ENCODE measurements at places on chromosomes 7 and 10.

DNA sequence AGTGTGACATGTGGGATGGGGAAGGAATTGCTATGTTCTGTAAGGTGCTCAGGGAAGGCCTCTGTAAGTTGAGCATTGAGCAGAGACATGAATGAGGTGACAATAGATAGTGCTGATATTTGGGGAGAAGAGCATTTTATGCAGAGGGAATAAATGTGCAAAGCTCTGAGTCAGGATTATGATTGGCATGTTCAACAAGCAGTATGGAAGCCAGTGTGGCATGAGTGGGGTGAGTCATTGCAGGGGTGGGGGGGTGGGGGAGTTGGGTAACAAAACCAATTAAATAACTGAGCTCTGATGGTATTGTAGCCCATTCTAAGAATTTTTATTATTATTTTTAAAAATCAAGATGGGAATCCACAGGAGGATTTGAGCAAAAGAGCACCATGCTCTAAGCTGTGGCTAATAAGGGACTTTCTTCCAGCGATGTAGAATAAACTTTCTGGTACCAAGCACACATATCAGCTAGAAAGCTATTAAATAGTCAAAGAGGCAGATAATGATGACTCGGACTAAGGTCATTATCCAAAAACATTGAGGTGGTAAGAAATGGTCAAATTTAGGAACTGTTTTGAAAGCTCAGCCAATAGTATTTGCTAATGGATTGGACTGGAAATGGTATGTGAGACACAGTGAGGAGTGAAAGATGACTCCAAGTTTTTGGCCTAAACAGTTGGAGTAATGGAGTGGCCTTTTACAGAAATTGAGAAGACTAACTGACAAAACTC, 96.4 kb downstream of the PRKG1 start:
- no peak for DNase-seq

DNA sequence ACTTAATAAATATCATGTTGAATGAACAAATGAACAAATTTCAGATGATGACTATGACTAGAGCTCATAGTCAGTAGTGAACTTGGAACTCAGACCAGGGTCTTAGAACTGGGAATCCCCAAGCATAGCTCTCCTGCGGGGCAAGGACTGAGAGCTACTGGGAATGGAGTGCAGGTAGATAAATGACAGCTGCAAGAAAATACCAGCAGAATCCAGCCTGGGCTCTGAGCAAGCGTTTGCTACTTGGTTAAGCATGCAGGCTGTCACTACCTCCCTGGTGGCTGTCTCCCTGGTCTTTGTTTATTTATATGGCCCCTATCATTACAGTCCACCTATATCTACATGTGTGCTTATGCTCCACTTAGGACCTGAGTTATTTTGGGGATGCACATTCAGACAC, 208.4 kb downstream of the POU6F2 start:
- no peak for DNase-seq

DNA sequence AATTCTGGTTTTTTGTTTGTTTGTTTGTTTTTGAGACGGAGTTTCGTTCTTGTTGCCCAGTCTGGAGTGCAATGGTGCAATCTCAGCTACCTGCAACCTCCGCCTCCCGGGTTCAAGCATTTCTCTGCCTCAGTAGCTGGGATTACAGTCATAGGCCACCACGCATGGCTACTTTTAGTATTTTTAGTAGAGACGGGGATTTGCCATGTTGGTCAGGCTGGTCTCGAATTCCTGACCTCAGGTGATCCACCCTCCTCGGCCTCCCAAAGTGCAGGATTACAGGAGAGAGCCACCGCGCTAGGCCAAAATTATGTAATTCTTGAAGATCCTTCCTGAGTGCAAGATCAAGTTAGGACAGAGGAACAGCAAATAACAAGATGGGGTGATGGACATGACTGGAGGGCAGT, 719 bp downstream of the ZNF33B start:
- DNase-seq: no peak

- DNase-seq: no peak
Observed at GRCh38 chr10:23630376-23630775, 191.5 kb downstream of the OTUD1 start.

DNA sequence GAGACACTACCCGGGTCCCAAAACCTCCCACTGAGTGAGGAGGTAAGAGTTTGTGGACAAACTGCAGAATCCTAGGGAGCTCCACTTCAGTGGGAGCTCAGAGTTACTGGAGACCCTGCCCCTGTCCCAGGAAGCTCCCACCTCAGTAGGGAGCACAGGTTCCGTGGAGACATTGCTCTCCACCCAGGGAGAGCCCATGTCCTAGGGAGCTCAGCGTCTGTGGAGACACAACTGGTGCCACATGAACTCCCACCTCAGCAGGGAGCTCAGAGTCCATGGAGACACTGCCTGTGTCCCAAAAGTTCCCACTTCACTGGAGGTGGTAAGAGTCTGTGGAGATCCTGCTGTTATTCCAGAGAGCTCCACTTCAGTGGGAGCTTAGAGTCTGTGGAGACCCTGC, 6.3 kb downstream of the MYO1G start:
- DNase-seq: no peak
